Type B pancreatic cell (in vitro differentiated cells): ENCODE measurements at places on chromosomes 2 and 18. TPM values are rescaled to one million over a fixed set of nuclear protein-coding genes. Genes with fewer than 3 reads are reported as not detected.

GRCh38 chr2:218745559-218746469 is 35.2 kb downstream of the TTLL4 start:
- DNase-seq = no peak
- H3K36me3 ChIP-seq = peaks cover 48% of the 10 kb centered on the region
- H3K4me3 ChIP-seq = no peak overlapping the region

- DNase-seq = no peak
- H3K4me1 ChIP-seq = peaks cover 6% of the 10 kb centered on the region
- H3K27me3 ChIP-seq = no peaks in the 10 kb centered on the region
- H3K4me3 ChIP-seq = no peak overlapping the region
Measured at GRCh38 chr2:38653715-38654527, 12.0 kb upstream of the GALM start.

- no peak for DNase-seq
- H3K36me3 ChIP-seq = no peaks in the 10 kb centered on the region
- H3K4me1 ChIP-seq = no peaks in the 10 kb centered on the region
- peaks cover 3% of the 10 kb centered on the region for H3K27me3 ChIP-seq
Measured at GRCh38 chr2:229731916-229732315, 17.6 kb upstream of the DNER start.

- peaks cover 17% of the 10 kb centered on the region for H3K4me1 ChIP-seq
- H3K27me3 ChIP-seq = peaks cover 10% of the 10 kb centered on the region
- DNase-seq = no peak
- H3K27ac ChIP-seq = no peak overlapping the region
- no peak overlapping the region for H3K4me3 ChIP-seq
- no peaks in the 10 kb centered on the region for H3K36me3 ChIP-seq
Measured at GRCh38 chr2:120634533-120634932, 101.1 kb upstream of the GLI2 start.

DNA sequence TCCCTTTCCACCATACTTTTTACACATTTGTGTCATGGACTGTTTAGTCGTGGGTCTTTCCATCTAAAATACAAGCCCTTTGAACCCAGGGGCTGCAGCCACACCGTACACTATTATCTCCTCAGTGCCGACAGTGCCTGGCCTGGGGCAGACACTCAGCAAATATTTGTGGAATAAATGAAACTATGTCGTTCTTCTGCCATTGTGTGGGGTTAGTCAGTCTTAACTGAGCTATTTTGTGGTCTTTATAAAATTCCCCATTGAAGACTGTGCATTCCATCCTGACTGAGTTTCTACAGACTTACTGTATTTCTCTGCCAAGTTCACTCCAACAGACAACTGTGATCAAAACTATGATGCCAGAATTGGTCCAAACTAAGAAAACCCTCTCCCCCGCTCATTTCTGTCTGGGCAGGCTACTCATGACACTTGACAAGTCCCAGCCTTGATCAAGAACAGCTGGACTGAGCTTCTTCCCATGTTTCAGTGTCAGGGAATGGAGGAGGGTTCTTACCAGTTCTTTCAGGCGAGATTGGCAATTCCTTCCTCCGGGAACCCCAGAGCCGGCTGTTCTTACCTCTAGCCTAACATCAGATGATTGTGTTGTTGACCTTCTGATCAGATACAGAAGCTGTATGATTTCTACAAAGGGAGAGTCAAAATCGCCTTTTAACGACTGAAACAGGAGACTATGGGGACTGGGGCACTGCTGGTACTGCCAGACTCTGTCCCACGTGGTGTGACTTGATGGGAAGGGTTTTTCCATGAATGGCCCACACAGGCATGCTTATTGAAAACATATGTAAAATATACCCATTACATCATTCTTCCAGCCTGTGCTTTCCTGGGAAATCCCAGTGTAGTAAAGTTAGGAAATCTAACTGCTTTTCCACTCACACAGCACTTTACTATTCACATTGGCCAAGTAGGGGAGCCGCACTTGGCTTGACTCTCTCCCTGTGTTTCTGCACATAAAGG is 77.4 kb upstream of the NPAS2 start:
- H3K36me3 ChIP-seq = no peaks in the 10 kb centered on the region
- DNase-seq = no peak
- H3K27me3 ChIP-seq = peaks cover 29% of the 10 kb centered on the region

GRCh38 chr2:143217512-143218115 is 88.4 kb downstream of the ARHGAP15 start:
- H3K27ac ChIP-seq = no peak overlapping the region
- no peaks in the 10 kb centered on the region for H3K27me3 ChIP-seq
- H3K36me3 ChIP-seq = no peaks in the 10 kb centered on the region
- no peak for DNase-seq
- no peak overlapping the region for H3K4me3 ChIP-seq
- H3K4me1 ChIP-seq = no peaks in the 10 kb centered on the region

DNA sequence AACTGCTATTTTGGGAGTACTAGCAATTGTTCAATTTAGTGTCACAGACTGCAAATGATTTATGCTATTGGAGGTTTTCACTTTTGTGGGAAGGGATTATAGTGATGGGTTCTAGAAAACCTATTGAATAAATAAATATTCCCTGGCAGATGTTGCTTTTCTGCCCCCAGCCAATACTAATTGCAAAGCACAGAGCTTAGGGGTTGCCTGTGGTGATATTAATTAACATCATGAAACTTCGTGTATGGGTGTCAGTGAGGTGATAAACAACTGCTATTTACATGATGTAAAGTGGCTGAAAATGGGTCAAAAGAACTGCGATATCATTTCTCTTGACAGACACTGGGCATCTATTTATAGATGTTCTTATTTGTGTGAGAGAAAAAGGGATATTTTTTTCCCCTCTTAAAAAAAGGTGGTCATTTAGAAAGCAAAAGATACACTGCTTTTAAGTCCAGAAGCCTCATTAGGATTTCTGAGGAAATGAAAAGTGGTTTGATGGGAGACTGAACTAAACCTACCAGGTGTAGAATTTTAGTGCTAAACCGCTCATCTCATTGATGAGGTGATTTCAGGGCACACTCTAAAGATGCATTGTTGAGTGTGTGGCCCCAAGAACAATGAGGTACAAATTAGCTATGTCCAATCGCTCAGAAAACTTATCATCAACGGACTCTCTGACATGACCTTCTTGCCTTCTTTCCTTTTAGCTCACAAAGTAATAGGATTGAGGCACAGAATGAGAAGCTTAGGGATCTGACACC is 116.7 kb upstream of the CHST9 start:
- H3K4me1 ChIP-seq = peaks cover 4% of the 10 kb centered on the region
- no peak for DNase-seq
- H3K27ac ChIP-seq = no peak overlapping the region

DNA sequence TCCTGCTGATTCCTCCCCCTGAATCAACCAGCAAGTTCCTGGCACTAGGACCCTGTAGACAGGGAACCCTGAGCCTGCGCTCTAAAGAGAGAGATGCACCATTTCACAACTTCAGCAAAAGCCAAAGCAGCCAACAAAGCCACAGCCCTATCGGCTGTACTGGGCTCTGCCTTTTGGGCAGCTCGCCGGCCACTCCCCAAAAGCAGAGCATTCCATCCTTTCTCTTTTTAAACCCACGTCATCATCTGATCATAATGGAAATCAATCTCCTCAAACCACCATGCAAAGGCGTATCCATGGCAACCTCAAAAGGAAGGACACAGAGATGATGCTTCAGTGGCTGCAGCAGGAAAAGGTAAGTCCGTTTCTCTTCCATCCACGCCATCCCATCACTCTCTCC is 5.3 kb upstream of the DCTN1 start:
- H3K36me3 ChIP-seq = peaks cover 10% of the 10 kb centered on the region
- DNase-seq = no peak
- peaks cover 8% of the 10 kb centered on the region for H3K4me1 ChIP-seq
- H3K27me3 ChIP-seq = no peaks in the 10 kb centered on the region
- H3K27ac ChIP-seq = no peak overlapping the region

DNA sequence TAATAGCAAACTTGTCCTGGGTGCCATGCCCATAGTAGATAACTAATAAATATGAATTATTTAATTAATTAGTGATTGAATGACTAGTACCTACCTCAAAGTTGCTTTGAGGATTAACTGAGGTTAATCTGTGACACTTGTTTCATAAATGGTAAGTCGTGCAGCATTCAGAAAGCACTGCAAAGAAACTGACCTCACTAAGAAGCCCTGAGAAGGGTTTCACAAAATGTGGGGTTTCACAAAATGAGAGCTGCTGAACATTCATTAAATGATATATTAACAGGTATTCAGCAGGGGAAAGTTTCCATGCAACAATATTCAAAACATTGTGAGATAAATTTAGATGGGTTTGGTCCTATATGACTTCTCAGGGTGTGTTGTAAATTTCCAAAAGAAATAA is 236.2 kb downstream of the OSR1 start:
- no peak for DNase-seq
- H3K27ac ChIP-seq = no peak overlapping the region
- no peaks in the 10 kb centered on the region for H3K27me3 ChIP-seq
- no peaks in the 10 kb centered on the region for H3K36me3 ChIP-seq

DNA sequence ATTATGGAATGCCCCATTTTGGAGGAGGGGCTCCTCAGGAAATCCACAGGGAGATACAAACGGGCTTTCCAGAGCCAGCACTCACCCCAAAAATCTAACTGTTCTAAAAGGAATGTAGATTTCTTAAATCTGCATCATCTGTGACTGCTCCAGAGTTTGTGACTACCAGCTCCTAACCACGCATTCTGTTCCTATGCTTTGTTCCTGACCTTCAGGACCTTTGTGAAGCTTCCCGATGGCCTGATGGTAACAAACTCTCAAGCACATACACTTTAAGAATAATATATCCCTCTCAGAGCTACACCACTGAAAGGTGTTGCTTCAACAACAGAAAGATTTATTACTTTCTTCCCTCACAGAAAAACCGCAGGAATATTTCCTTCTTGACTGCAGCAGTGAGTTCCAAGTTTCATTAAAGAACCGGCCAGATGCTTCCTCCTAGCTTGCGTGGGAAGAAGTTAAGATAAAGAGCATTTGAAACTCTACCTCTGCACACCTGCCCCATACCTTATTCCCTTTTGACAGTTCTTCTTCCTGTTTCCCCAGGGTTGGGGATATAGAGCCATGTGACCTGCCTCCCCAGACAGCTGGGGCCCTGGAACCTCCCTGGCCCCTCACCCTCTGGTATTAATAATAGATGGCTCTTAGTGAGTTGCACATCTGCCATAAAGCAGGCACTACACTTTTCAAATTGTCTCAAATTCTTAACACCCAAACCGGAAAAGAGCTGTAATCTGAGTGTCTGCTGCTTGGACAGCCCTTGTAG is 40.2 kb upstream of the EML4 start:
- H3K27ac ChIP-seq = peak overlapping the region; percentile 76
- H3K27me3 ChIP-seq = no peaks in the 10 kb centered on the region
- peaks cover 76% of the 10 kb centered on the region for H3K4me1 ChIP-seq
- peak overlapping the region; percentile 63 for H3K4me3 ChIP-seq
- DNase-seq = no peak
- H3K36me3 ChIP-seq = no peaks in the 10 kb centered on the region

DNA sequence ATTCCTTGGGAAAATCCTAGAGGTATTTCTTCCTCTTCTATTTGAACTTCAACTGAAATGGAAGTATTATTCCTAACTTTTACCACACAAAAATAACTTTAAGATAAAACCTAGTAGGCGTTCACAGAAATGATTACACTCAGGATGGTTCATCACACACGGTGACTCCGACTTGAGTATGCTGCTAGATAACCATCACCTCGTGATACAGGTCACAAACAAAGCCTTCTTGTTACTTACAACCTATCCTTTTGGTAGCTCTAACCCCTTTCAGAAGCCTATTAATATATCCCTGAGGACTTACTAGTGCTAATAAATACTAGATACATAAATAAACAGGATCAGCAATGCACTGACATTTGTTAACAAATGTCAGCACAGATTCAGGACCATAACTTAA is 101.0 kb upstream of the DNER start:
- no peaks in the 10 kb centered on the region for H3K4me1 ChIP-seq
- no peak overlapping the region for H3K4me3 ChIP-seq
- peaks cover 15% of the 10 kb centered on the region for H3K36me3 ChIP-seq
- no peak for DNase-seq

GRCh38 chr18:36338403-36338933 is 41.0 kb downstream of the FHOD3 start:
- H3K27me3 ChIP-seq = no peaks in the 10 kb centered on the region
- DNase-seq = no peak
- H3K4me3 ChIP-seq = no peak overlapping the region
- no peaks in the 10 kb centered on the region for H3K36me3 ChIP-seq

DNA sequence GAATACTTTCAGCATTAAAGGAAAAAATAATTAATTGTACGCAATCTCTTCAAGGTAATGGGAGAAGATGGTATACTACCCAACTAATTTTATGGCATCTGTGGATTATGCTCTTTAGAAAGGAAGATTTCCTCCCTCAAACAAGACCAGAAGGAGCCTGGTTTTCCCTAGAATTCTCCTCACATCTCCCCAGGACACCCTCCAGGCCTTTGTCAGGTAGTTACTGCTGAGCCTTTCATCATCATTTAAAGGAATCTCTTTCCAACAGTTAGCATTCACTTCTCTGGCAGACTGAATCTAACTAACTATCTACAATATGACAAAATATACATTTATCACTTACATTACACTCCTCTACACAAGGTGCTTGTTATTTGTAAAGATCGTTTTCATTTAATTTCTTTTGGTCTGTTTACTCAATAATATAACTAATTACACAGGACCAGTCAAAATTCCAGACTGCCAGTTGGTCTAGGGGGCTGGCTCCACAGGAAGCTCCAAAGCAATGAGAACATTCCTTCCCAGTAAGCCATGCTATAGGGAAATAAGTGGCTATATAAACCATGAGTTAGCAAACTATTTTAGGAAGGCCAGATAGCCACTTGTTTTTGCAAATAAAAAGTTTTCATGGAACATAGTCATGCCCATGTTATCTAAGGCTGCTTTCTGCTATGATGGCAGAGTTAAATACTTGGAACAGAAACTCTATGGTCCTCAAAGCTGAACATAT is 19.1 kb downstream of the ZNF24 start:
- no peak overlapping the region for H3K27ac ChIP-seq
- no peaks in the 10 kb centered on the region for H3K27me3 ChIP-seq
- no peaks in the 10 kb centered on the region for H3K36me3 ChIP-seq
- H3K4me1 ChIP-seq = no peaks in the 10 kb centered on the region
- H3K4me3 ChIP-seq = no peak overlapping the region

Gene TMEM169
- total RNA-seq = 2.1 and 5.1 TPM in 2 replicates

Gene SCYGR4
- not detected in 2 replicates for total RNA-seq

Gene NAT8
- total RNA-seq = 0.40 TPM in 1 of 2 replicates, not detected in the other

Gene OSR1
- total RNA-seq = 9.5 and 55.7 TPM in 2 replicates

Gene COL6A3
- 4.7 and 157 TPM in 2 replicates for total RNA-seq

Gene FIGN
- total RNA-seq = 8.6 and 19.5 TPM in 2 replicates

Gene RNF25
- total RNA-seq = 22.8 and 30.5 TPM in 2 replicates

Gene CABYR
- 7.8 and 8.6 TPM in 2 replicates for total RNA-seq

Gene SKA1
- 5.7 and 14.0 TPM in 2 replicates for total RNA-seq

Gene KCNG2
- total RNA-seq = 0.29 TPM in 1 of 2 replicates, not detected in the other

Gene GNLY
- not detected in 2 replicates for total RNA-seq

Gene CNNM3
- 28.3 and 30.8 TPM in 2 replicates for total RNA-seq
